ENCODE measurements at places on chromosomes 13 and 19. TPM values are rescaled to one million over a fixed set of nuclear protein-coding genes. Genes with fewer than 3 reads are reported as not detected.
A peak's percentile ranks its signal among the peaks of the same experiment; 100 is the strongest.

KIR2DL3 gene
- not detected for total RNA-seq

COMP gene
- 0.17 TPM for total RNA-seq

PPP6R1 gene
- total RNA-seq = 19.3 TPM

DNA sequence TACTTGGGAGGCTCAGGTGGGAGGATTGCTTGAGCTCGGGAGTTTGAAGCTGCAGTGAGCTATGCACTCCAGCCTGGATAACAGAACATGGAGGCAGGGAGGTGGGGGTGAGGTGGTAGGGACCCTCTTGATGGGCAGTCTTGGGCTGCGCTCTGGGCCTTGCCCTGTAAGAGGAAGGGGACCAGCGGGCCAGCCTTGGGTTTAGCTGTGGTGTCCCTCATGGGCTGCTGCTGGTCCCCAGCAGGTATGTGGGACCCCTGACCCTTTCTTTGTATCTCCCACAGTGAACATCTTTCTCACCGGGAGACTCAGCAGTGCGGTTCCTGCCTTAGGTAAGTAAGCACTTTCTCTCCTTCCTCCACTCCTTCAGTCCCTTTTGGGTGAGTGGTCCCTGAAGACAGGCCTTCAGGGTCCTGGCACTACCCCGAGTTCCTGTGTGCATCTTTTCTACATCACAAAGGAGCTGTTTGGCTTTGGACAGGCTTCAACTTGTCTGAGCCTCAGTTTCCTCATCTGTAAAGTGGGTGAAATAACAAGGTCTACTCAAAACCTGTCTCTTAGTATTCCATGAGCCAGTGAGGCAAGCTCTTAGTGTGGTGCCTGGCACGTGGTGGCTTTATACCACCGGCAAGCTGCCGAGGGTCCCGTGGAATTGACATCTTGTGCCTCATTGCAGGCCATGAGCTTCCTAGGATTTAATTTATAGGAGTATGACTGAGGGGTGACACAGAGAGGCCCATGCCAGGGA is 2.5 kb downstream of the LRP3 start:
- no peaks in the 10 kb centered on the region for H3K36me3 ChIP-seq
- H3K27ac ChIP-seq = no peak overlapping the region
- no peaks in the 10 kb centered on the region for H3K27me3 ChIP-seq
- no peak overlapping the region for H3K4me3 ChIP-seq
- DNase-seq = no peak

DNA sequence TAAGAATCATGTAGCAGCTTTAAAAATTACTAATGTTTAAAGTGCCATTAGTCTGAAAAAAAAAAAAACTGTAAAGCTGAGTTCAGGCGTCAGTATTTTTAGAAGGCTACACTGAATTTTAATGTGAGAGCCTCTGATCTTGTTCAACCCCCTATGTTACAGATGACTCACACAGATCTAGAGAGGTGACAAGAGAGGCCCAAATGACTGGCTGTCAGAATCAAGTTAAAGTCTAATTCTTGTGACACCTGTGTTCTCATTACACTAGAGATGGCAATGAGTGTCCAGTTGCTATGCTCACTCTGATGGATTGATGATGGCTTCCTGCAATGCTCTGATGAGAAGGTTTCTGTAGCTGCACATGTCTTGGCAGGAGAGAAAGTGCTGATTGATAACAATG is 203.5 kb upstream of the OBI1 start:
- H3K4me3 ChIP-seq = no peak overlapping the region
- DNase-seq = no peak
- no peaks in the 10 kb centered on the region for H3K27me3 ChIP-seq
- H3K27ac ChIP-seq = no peak overlapping the region
- H3K4me1 ChIP-seq = no peaks in the 10 kb centered on the region

DNA sequence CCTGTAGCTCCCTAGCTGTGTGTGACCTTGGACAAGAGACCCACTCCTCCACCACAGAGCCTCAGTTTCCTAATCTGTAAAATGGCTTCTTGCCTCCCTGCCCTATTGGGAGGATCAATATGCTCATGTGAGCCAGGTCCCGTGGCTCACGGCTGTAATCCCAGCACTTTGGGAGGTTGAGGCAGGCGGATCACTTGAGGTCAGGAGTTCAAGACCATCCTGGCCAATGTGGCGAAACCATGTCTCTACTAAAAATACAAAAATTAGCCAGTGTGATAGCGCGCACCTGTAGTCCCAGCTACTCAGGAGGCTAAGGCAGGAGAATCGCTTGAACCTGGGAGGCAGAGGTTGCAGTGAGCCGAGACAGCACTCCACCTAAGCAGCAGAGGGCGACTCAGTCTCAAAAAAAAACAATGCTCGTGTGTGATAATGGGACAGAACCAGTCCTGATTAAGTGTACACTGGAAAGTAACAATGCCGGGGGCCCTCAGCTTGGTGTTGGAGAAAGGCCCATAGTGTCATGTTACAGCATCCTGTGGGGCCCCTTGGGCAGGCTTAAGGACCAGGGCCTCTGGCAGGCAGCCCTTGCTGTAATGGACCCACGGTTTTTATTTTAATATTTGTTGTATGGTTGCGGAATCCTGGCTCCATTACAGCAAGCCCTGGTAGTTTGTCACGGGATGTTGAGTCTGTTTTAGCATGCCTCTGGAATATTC is 6.8 kb downstream of the RPS11 start:
- DNase-seq = peak; percentile 91
- H3K4me1 ChIP-seq = peaks cover under 1% of the 10 kb centered on the region
- H3K27ac ChIP-seq = no peak overlapping the region
- H3K4me3 ChIP-seq = no peak overlapping the region
- no peaks in the 10 kb centered on the region for H3K27me3 ChIP-seq

GRCh38 chr13:25692099-25692498 is 320.3 kb downstream of the ATP8A2 start:
- H3K27me3 ChIP-seq = no peaks in the 10 kb centered on the region
- no peak overlapping the region for H3K27ac ChIP-seq
- no peaks in the 10 kb centered on the region for H3K4me1 ChIP-seq

DNA sequence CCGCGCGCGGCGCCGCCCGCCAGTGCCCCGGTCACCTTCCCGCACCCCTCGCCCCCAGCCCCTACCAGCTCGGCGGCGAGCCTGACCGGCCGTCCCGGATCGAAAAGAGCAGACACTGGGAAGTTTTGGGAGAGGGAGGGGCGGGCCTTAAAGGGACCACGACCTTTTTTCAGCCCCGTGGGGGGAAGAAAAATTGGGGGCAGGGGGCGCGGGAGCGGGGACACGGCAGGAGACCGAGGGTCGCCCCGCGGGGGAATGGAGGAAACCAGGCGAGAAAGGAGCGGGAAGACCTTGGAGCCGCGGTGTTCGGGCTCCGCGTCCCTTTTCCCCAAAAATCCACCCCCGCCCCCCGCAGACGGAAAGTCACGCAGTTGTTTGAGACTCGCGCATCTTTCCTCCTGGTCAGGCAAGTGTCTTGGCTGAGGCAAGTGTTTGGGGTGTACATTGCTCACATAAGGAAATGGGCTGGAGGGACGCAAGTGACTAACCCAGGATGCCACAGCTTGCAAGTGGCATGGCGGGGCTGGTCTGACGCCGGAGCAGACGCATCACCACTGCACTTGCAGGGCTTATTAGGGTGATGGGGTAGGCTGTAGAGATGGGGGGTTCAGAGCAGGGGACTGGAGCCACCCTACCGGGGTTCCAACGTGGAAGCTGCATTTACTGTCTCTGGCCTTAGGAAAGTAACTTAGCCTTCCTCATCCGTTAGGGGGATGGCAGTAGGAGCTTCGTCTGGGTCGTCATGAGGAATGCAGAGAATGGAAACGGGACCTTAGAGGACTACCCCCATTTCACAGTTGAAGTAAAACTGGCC is 2.7 kb upstream of the HNRNPL start:
- peak overlapping the region; percentile 91 for H3K27ac ChIP-seq
- peaks cover 3% of the 10 kb centered on the region for H3K36me3 ChIP-seq
- peaks cover 11% of the 10 kb centered on the region for H3K4me1 ChIP-seq
- DNase-seq = peak; percentile 69
- H3K27me3 ChIP-seq = no peaks in the 10 kb centered on the region

GRCh38 chr19:45515081-45515624 is 7.9 kb downstream of the VASP start:
- H3K36me3 ChIP-seq = peaks cover 16% of the 10 kb centered on the region
- H3K4me3 ChIP-seq = no peak overlapping the region
- no peaks in the 10 kb centered on the region for H3K27me3 ChIP-seq
- DNase-seq = no peak
- peaks cover 5% of the 10 kb centered on the region for H3K4me1 ChIP-seq
- H3K27ac ChIP-seq = no peak overlapping the region

DNA sequence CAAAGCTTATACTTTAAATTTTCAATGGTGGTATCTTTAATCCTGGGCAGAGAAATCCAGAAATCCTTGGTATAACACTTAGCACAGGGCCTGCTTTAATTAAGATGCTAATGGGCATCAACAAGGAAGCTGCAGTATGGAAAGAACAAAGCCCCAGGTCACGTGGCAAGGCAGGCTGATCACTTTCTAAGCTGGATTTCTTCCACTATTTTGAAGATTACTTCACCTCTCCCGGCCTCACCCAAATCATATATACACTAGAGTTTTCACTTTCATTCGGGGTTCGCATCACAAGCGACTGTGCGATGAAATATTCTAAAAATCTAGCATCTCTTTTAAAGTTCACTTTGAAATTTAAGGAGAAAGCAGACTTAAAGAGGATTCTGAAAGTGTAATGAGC is 71.8 kb downstream of the STARD13 start:
- no peaks in the 10 kb centered on the region for H3K36me3 ChIP-seq
- no peaks in the 10 kb centered on the region for H3K27me3 ChIP-seq
- H3K4me3 ChIP-seq = no peak overlapping the region
- H3K4me1 ChIP-seq = peaks cover 27% of the 10 kb centered on the region
- peak; percentile 56 for DNase-seq
- peak overlapping the region; percentile 60 for H3K27ac ChIP-seq

- H3K4me3 ChIP-seq = peak overlapping the region; percentile 82
- peak; percentile 42 for DNase-seq
- H3K27me3 ChIP-seq = no peaks in the 10 kb centered on the region
- peak overlapping the region; percentile 72 for H3K27ac ChIP-seq
- no peaks in the 10 kb centered on the region for H3K4me1 ChIP-seq
- no peaks in the 10 kb centered on the region for H3K36me3 ChIP-seq
These were observed 567 bp downstream of the EFNB2 start for GRCh38 chr13:106534639-106535551.

- DNase-seq = no peak
- no peaks in the 10 kb centered on the region for H3K27me3 ChIP-seq
- H3K27ac ChIP-seq = no peak overlapping the region
- no peaks in the 10 kb centered on the region for H3K4me1 ChIP-seq
- H3K4me3 ChIP-seq = no peak overlapping the region
These were observed 1670.4 kb upstream of the SPRY2 start for GRCh38 chr13:82011355-82011754.

DNA sequence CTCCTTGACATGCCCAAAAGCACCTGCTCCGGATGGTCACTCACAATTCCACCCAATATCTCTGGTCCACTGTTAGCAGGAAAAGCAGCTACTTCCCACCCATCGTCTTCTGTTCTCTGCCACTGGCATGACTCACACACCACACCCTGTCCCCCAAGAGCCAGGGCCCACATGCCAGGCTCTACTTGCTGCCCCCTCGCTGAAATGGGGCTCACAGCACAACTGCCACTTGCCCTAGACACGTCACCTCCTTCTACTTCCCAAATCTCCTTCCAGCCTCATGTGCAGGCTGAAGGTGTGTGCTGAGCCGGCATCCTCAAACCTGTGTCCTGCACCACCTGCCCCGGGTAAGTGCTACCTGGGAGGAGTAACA is 65.0 kb downstream of the TBC1D4 start:
- H3K4me1 ChIP-seq = peaks cover 8% of the 10 kb centered on the region
- H3K4me3 ChIP-seq = no peak overlapping the region
- DNase-seq = no peak

DNA sequence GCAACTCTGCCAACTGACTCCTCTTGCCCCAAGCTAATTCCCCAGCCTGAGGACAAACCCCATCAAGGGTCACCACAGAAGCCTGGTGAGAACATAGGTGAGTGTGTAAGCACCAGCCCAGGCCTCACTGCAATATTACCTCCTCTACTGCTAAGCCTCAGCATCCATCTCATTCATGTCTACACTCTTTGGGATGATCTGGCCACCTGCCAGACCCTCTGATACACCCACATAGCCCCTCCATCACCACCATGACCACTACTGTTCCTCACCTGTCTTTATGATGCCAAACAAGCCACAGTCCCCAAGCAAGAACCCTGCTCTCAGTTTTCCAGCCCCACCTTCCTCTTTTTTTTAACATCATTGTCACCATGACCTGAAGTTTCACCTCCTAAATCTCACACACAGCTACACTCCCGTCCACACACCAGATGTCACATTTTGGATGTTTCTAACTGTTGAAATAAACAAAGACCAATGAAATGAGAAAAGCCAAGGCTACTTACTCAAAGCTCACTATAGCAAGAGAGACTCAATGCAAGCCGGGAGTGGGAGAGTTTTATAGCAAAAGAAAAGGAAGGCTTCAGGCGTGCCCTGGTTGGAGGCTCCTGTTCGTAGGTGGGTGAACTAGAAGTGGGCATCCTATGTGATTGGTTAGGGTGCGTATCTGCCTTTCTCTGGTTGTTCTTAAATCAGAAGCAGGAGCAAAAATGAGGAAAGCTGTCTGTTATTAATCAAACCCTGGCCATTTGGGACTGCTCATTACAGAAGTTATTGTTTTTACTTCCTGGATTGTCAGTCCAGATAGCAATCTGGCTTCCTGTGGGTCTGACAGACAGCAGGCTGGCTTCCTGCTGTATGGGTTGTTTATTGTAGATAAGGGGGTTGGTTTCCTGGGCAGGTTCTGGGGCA is 2.0 kb downstream of the ZNF792 start:
- peak overlapping the region; percentile 83 for H3K4me3 ChIP-seq
- H3K27me3 ChIP-seq = no peaks in the 10 kb centered on the region
- no peak overlapping the region for H3K27ac ChIP-seq
- DNase-seq = no peak
- peaks cover 9% of the 10 kb centered on the region for H3K4me1 ChIP-seq
- peaks cover 14% of the 10 kb centered on the region for H3K36me3 ChIP-seq

DNA sequence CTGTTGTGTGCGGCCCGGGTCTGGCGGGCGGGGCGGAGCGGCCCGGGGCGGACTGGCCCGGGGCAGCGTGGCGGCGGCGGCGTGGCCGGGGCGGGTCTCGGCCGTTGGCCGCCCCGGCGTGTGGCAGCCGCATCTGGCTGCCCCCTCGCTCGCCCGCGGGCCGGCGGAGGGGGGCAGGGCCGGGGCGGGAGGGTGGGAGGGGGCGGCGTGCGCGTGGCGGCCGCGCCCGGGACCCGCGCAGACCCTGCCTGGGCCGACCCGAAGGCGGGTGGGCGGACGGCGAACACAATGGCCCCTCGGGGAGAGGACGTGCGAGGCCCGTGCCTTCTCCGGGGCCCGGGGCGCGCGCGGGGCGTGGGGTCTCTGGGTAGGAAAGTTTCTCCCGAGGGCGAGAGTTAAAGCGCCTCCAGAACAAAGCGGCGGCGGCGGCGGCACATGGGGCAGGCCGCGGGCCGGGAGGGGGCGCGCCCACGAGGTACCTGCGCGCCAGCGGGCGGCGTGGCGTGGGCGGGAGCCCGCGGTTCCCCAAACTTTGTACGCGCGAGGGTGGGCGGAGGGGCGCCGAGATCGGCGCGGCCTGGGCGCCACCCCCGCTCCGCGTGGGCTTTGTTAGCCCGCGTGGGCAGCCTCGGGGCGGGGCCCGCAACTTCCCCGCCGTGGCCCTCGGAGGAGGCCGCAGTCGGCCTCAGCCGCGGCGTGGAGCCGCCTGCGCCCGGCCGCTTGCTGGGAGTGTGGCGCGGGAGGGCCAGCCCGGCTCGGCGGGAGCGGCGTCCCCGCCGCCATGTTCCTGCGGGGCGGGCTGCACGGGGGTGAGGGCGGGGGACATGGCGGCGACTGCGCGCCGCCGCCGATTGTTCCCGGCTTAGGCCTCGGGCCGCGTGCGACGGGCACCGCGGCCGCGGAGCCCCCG is 764 bp downstream of the MIR17HG start:
- H3K4me1 ChIP-seq = peaks cover 7% of the 10 kb centered on the region
- no peaks in the 10 kb centered on the region for H3K36me3 ChIP-seq
- peak overlapping the region; percentile 75 for H3K4me3 ChIP-seq

All from fibroblast of lung (primary cell).